Activated CD8-positive, alpha-beta T cell treated with anti-CD3 and anti-CD28 coated beads for 36 hours (primary cell): ENCODE measurements at places on chromosomes 12 and 14. TPM values are rescaled to one million over a fixed set of nuclear protein-coding genes. Genes with fewer than 3 reads are reported as not detected.
A peak's percentile ranks its signal among the peaks of the same experiment; 100 is the strongest.

Gene TC2N
- total RNA-seq = 32.5 TPM

Gene CPNE8
- 1.7 TPM for total RNA-seq

Gene TCL1B
- total RNA-seq = not detected

DNA sequence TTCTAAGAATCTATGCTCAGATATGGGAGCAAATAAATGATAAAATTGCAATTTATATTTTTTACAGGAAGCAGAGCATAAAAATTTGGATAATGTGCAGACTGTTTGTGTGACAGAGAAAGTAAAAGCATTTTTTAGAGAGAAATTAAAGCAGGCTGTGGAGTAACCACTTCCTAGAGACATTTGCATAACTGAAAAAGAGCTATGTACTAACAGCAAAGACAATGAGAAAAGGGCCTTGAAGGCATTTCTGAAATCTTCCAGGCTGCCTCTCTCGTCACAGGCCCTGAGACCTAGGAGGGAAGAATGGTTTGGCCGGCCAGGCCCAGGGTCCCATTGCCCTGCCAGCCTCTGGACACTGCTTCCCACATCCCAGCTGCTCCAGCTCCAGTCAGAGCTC lies 247.2 kb downstream of the ALX1 start:
- DNase-seq = no peak

DNA sequence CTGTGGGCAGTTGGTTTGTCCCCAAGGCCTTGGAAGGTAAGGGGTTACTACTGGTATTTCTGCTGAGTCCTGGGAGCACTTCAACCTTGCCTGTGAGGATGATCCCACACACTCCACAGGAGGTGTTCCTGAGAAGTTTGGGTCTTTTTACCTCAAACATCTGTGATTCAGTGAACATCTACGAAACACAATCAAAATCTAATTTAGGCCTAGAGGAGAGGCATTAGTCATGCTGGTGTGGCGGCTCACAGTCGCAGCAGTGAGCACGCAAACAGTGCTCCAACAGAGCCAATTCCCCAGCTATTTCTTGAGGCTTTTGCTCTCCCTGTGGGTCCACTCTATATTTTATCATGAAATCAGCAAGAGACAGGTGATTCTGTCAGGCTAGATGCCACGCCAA lies 107.6 kb downstream of the APAF1 start:
- no peak for DNase-seq

DNA sequence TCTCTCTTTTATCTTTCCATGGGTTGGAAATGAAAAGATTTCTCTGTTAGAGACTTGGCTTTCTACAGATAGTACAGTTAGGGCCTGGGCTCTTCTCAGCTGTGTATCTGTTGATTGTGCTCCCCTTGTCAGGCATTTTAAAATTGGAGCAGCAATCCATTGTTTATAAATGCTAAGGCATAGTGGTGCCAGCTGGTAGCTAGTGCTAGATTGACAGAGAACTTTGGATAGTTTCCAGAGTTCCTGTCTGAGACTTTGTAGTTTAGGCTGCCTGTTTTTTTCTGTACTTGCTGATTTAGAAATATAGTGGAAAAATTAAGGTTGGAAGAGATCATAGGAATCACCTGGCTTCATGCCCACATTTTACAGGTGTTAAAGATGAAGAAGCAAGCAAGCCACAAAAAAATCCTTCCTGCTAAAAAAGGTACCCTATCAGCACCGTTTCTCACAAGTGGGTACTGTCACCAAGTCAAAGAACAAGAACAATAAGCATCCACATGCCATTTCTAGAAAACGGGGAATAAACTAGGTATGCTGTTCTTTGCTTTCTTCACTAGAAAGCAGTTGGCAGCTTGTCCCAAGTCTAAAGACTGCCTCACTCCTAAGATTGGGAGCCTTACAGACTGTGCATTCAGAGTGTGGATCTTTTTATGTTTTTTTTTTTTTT lies 6.2 kb downstream of the TTLL5 start:
- DNase-seq = no peak

DNA sequence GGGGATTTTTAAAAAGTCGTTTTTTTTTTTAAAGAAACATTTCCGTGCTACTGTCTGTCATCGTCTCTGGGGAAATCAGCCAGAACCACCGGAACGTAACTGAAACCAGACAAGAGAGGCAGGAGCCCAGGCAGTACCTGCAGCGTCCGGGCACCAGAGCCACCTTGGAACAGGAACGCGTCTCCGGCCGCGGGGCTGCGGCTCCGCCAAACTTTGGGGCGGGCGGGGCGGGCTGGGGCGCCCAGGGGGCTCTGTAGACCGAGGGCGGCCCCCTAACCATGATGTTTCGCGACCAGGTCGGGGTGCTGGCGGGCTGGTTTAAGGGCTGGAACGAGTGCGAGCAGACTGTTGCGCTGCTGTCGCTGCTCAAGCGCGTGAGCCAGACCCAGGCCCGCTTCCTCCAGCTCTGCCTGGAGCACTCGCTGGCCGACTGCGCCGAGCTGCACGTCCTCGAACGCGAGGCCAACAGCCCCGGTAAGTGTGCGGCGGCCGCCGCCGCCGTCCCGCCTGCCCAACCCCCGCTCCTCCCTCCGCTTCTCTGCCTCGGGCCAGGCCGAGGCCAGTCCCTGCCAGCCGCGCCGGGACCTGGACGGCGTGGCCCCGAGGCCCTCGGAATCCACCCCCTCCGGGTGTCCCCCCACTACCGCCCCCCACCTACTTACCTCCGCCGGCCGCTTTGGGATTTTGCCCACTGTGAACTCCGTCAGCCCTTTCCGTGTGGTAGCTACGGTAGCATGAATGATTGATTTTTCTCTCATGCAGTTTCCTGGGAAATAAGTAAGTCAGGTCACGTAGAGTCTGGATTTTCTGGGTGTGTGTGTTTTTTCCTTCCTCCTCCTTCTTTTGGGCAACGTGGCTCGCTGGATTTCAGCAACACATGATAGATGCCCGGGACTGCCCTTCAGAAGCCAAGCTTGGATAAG lies 972 bp downstream of the SAMD4A start:
- DNase-seq = peak; percentile 60

GRCh38 chr12:33589576-33590114 lies 150.0 kb upstream of the SYT10 start:
- no peak for DNase-seq

DNA sequence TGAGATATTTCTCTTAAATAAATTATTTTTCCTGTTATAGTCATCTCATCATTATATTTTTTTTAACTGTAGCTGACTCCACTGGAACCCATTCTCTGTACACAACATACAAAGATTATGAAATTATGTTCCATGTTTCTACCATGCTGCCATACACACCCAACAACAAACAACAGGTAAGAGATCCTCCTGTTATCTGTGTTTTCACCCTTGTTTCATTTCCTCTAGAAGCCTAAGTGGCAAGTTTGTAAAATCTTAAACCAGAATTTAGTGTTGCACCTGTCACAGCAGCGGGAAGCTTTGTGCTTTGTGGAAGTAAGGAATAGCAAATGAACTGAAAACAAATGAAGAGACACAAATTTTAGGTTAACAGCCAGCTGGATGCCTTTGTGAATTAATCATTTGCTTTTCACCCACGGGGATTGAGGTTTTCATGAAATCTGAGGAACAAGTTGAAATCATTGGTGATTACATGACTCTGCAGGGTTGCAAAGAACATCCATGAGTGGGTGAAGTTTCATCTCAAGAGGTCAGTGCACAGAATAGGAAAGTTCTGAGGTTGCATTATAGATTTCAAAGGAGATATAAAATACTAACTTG lies 273.9 kb upstream of the RGS6 start:
- no peak for DNase-seq

- no peak for DNase-seq
Observed at GRCh38 chr12:121184984-121185889, 24.7 kb upstream of the P2RX4 start.

GRCh38 chr14:99257122-99257672 lies 14.8 kb downstream of the BCL11B start:
- DNase-seq = no peak

DNA sequence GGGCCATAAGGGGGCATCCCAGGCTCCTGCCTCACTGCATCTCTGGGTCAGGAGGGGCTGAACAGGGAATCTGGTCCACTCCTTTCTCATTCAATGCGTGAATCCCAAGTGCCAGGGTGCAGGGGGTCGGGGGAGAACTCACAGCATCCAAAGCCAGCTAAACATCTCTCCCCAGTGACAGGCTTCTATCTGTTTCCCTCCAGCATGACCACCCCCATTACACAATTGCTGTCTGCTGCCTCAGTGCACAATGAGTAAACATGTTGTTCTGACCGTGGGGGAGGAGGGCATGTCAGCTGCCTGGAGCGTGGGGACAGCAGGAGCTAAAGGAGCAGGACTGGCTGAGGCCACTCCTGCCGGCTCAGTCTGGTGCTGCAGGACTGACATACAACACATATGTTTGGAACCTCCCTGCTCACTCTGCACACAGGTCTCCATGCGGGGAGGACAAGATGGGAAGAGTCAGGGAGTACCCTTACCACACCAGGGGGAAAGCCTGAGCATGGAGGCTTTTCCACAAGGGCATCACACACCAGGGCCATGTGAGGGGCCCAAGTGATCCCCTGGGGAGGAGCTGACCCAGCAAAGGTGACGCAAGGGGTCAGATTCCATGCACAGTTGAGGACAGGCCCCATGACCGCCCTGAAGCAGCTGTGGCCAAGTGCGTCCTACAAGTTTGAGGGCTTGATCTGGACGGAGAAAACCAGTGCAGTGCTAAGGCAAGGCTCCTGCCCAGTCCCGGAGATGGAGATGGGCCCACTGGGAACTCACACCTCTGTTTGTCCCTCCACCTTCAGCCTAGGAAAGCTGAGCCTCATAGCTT lies 1.4 kb downstream of the TNS2 start:
- DNase-seq = no peak

DNA sequence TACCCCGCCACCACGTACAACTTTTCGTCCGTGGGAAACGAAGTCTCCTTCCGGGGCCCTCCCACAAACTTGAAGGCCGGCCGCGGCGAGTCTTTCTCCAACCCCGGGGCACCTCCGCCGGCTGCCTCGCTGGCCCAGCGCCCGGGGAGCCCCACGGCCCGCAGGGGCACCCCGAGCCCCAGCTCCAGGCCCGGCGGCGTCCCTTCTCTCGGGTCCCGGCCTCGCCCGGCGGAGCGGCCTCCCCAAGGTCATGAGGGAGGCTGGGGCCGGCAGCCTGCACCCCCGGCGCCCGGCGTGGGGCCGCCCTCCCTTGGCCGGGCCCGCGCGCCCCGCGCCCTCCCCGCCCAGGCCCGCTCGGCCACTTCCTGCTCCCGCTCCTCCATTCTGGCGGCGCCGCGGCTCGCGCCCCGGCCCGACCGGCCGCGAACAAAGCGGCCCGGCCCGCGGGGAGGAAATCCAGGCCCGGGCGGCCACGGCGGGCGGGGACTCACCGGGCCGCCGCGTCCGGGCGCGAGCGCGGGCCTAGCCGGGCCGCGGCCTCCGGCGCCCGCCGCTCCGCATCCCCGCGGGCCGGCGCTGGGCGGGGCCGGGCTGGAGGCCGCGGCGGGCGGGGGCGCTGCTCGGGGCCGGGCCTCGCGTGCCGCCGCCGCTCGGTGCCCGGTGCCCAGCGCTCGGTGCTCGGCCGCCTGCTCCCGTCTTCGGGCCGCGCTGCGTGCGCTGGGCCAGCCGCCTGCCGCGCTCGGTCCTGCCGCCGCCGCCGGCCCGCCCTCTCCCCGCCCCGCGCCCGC lies at the start of gene AKT1:
Gene AKT1, minus strand, starts transcription at position 756 of the 788 bp plus-strand sequence. CDS start 3,105 bp downstream, outside the sequence.
- DNase-seq = peak; percentile 31

- DNase-seq = no peak
Observed at GRCh38 chr14:101891471-101891870, 72.9 kb upstream of the DYNC1H1 start.

DNA sequence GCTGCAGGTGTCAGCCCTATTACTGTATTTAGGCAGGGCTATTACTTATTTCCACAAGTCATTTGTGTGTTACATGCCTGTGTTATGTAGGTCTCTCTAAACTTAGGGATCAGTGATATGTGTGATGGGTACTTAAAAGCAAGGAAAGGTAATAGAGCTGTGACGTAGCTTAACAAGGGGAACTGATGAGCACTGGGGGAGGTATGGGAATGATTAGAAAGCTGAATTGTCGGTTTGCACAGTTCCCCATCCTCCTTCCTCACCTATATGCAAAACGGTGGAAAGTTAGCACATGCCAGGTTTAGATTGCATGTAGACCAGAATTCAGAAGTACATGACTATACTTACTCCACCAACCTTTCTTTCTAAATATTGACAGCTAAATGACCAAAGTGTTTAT lies 494.3 kb upstream of the GARIN6 start:
- DNase-seq = no peak

DNA sequence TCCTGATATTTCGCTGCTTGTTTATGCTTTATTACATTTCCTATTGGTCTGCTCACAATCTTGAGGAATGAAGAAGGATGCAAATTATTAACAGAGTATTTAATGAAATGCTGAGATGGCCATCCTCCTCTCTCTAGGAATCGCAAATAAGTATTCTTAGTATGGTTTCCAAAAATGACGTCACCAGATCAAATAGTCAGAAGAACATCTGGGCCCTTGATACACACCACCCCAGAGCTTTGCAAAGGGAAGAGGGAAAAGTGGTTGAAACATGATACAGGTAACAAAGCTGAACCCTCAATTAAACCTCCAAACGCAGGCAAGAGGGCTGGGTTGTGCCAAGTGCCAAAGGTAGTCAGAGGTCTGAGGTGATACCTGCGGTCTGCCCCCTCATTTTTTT lies 107.3 kb downstream of the BCL11B start:
- no peak for DNase-seq

DNA sequence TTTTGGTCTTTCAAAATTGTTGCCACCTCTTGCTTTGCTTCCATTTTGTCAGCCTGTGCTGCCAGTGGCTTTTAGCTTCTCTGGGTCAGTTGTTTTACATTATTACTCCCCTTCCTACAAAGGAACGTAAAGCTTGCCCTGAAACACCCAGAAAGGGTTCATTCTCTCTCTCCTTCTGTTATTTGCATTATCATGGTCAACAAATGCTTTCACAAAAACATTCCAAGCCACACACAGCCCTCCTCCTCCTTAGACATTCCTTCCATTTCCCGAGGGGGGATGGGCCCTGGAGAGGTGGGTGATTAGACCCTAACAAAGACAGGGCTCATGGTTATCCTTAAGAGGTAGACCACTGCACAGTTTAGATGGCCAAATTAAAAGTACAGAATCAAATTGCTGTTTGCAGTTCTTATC lies 60.4 kb upstream of the SINHCAF start:
- no peak for DNase-seq

DNA sequence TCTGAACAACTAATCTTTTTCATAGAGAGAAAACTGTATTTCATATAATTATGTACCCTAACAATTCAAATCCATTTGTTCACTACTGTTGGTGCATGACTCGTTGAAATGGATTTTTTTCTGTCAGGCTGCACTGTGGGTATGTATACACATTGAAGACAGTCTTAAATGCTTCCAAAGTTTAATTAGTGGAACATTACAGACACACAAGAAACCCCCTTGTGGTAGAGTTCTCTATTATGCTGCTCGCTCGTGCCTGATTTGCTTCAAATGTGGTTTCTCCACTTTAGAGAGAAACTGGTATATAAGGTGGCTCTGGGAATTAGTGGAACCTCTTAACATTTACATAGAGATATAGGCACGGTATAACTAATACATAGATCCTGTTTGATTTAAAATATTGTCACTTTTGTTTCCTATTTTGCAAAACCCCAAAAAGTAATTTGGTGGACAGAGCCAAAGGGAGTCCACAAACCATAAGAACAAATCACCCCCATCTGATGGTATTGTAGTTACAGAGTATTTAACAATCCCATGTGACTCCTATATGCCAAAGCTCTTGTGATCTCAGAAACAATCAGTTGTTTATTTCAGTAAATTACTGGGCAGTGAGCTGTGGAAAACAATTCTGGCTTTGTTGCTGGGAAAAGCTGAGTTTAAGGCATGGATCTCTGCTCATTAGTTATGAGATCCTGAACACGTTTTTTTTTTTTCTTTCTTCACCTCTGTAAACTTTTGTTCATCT lies 159.5 kb downstream of the BRMS1L start:
- peak; percentile 4 for DNase-seq
